Kidney tubule cell (primary cell): ENCODE measurements at places on chromosomes 4 and X.
A peak's percentile ranks its signal among the peaks of the same experiment; 100 is the strongest.

DNA sequence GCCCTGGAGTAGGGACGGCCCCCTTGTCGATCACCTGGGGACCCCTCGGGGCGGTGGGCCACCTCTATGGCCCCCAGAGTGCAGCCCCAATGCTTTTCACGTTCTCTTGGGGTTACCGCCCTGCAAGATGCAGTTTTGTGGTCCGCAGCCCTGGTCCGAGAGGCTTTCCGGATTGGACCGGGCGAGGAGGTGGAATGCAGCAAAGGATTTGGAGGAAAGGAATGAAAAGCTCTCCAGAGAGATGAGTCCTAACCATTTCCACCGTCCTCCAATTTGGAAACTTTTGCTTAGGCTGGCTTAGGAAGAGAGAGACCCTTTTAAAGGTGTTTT is 601 bp downstream of the SLC25A43 start:
- peak; percentile 16 for DNase-seq

DNA sequence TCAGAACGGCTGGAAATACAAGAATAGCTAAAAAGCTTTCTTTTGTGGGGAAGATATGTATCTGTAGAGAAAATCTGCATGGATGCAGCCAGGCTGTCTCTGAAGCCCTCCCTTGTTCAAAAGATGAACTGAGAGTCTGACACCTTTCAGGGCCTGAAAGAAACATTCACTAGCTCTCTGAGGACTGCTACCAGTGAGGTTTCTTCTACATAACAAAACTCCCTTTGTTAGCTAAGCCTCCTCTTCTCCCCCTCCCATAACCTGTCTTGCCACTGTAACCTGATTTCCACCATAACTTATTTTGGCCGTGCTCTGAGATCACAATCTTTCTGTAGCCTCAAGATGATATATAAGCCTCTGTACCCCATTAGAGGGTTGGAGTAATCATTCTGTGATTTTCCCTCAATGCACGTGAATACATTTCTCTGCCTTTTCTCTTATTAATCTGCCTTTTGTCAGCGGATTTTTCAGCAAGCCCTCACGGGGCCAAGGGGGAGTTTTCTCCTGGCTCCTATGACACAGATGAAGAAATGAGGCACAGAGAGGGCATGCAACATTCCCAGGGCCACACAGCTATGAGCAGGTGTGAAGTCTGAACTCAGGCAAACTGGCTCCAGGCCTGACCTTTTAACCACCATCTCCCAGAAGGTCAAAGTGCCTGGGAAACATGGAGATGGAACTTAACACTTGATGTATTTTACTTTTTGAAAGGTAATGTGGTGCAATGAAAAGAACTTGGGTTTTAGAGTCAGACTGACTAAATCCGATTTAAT is 161.6 kb upstream of the PRDX4 start:
- no peak for DNase-seq

DNA sequence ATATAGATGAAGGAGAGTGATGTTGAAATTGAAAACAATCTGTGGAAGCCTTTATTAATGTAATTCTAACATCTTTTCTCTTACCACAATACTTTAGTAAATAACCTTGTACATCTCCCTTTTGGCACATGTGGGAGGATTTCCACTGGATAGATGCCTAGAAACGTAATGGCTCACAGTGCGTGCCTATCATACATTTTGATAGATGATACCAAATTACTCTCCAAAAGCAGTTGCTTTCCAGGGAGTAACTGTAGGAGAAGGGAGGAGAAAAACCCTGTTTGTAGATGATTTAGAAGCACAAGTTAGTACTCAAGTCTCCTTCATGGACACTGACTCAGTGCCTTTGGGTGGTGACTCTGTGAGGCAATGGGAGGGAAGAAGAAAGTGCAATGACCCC is 476.3 kb downstream of the CCSER1 start:
- DNase-seq, result no peak

- peak; percentile 84 for DNase-seq
Measured at GRCh38 chr4:38752372-38752940, 30.3 kb downstream of the TLR10 start.
